Stimulated activated CD4-positive, alpha-beta T cell treated with anti-CD3 and anti-CD28 coated beads, TNF-alpha, amount 100 ng/mL, for 1 hour (primary cell): ENCODE measurements at places on chromosomes 7 and 10.

DNA sequence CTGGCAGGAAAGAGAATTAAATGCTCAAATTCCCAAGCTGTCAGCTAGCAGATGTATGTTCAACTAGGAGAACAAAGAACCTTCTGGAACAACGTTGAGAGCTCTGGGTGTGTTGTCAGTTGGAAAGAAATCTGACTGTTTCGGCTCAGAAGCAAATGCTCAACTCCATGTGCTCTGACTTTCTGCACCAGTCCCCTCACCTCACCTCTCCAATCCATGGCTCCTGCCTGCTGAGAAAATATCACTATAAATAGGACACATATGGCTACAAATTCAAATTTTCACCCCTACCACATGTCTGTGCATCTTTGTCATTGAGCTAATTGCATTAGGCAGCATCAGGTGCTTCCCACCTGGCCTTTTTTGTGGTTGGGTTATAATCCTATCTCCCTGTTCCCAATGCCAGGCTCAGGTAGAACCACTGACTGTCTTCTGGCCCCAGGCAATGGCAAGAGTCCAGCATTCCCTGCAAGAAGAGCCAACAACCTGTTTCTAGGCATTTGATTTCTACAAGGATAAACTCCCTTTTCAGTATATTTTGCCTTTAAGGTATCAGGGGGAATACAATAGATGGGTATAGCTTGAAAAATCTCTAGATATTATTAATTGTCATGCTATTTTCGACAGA is 142.6 kb upstream of the LSM8 start:
- no peak for DNase-seq

- no peak for DNase-seq
Observed at GRCh38 chr10:116296291-116296721, 23.3 kb upstream of the GFRA1 start.

DNA sequence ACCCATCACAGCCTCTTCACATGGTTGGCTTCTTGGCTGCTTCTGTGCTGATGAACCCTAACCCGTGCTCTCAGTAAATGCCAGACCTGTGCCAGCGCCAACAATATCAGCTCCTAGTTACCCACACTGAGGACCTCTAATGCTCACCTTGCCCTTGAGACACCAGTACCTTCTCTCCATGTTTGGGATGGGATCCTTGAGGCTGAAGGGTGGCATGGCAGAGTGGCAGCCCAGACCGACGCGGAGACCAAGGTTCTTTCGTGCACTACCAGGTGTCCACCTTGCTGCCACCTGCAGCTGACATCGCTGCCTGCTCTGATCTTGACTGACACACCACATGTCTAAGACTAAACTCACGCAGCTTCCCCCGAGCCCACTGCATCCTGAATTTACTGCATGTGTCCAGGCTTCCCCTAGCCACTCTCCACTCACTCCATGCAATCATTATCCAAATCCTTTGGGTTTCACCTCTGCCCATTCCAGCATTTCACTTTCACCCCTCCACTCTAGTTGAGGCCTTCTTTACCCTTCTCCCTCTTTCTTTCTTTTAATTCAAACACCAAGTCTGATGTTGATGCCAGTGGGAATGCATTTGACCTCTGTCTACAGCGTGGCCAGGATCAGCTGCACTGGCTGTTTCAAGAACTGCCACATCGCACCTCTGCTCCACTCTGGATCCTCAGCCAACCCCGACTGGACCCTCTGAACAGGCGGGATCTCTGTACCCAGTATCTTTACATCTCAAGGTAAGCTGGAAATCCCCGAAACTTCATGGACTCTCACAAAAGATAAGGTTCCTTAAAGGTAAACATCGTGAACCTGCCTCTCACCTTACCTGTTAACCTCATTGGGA is 294.9 kb downstream of the GLRX3 start:
- no peak for DNase-seq

DNA sequence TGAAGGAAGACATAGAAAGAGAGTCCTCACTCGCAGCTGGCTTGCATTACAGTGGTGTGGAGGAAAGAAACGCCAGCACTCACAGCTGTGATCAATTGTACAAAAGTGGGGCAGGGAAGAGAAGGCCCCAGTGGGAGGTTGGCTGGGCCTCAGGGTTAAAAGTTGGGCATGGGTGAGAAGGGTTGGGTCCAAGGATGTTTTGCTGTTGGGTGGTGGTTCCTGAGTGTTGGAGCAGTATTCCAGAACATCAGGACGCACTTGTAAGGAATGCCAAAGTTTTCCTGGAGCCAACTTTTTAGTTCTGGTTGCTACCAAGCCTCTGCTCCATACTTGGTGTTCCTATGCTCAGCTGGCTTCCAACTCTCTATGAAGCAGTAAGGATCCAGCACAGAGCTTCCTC is 55.4 kb upstream of the MKRN1 start:
- no peak for DNase-seq

DNA sequence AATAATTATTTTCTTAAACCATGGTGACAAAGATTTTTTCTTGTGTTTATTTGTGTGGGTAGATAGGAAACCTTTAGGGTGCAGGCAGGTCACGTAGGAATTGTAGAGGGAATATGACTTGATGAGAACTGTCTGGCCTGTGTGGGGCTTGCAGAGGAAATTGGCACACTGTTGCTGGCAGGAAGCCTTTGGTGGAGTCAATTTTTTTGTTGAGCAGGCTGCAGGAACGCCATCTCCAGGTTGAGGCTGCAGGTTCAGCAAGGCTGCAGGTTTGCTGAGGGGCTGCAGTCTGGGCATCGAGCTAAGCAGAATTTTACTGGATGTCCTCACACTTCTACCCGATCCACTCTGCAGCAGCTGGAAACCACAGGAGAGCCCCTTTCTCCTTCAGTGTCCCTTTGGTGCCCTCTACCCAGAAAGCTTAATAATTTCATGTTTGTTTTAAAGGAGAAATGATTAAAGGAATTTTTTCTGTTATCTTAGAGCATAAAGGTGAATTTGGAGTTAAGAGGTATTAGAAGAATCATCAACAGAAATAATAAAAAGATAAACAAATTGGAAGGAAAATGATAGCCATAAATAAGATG is 37.0 kb downstream of the TBC1D12 start:
- no peak for DNase-seq

DNA sequence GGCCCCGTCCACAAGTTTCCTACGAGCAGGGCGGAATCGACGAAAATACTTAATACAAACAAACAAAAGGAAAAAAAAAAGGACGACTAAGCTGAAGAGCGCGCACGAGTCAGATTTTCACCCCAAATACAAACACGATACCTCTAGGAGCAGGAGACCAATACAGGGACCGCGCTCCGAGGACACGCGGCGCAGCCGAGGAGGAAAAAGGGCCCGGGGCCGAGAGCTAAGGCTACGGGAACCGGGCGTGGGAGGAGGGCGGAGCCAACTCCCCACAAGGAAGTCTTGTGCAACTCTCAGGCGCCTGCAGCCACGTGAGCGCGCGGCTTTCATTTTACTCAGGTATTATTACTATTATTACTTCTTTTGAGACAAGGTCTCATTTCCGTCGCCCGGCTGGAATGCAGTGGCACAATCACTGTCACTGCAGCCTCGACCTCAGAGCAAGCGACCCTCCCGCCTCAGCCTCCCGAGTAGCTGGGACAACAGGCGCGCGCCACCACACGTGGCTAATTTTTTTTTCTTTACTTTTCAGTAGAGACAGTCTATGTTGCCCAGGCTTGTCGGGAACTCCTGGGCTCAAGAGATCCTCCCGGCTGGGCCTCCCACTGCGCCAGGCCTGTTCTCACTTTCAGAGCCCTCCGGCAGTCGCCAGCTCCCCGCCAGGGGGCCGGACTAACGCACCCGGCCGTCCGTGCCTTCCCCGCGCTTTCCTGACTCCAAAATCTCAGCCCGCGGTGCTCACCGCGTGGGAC is 1.2 kb downstream of the HNRNPF start:
- no peak for DNase-seq

GRCh38 chr7:98567991-98568390 is 49.1 kb upstream of the NPTX2 start:
- no peak for DNase-seq

GRCh38 chr7:105187302-105188169 is 173.5 kb downstream of the KMT2E start:
- DNase-seq = no peak

DNA sequence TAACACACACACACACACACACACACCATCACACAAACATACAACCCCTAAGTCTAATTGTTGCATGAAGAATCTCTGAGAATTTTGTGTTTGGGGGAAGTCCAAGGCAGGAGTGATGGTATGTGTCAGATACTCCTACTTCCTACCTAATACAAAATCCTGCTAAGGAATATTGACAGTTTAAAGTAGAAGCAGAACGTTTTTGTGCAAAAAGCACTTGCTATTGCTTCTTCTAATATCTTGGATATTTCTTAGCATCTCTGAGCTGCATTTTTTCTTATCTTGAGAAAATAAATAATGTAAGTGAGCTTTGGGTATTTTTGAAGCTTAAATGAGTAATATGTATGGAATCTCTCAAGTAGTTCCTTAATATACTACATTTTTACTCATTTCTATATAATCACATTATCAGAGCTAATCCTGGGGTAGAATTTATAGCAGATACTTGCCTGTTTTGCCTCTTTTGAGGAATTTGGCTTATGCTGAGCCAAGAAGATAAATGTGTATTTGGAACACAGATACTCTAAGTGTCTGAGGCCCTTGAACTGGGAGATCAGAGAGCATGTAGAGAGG is 212.3 kb downstream of the DKK1 start:
- DNase-seq = no peak
